ENCODE measurements at places on chromosomes 13 and 19. TPM values are rescaled to one million over a fixed set of nuclear protein-coding genes. Genes with fewer than 3 reads are reported as not detected.

Gene CEACAM7
- 0.39 TPM for total RNA-seq

Gene LAIR1
- total RNA-seq: not detected

Gene SYNE4
- under 0.01 TPM for total RNA-seq

Gene SRRM5
- total RNA-seq: not detected

Gene IL4I1
- 1.6 TPM for total RNA-seq

Gene KIR3DL1
- not detected for total RNA-seq

Gene ZFP30
- total RNA-seq: 11.7 TPM

Gene TEAD2
- total RNA-seq: 57.4 TPM

Gene ZNF430
- 4.7 TPM for total RNA-seq

Gene OBI1
- 20.7 TPM for total RNA-seq

Gene CLEC11A
- total RNA-seq: 2.1 TPM

Gene SPTBN4
- under 0.01 TPM for total RNA-seq

Gene TOMM40
- 48.9 TPM for total RNA-seq

Measured in dermis microvascular lymphatic vessel endothelial cell (primary cell).